M059J (cell line): ENCODE measurements at places on chromosomes 11 and 22. TPM values are rescaled to one million over a fixed set of nuclear protein-coding genes. Genes with fewer than 3 reads are reported as not detected.

GPHA2 gene
- not detected in 2 replicates for total RNA-seq

OR6A2 gene
- not detected in 2 replicates for total RNA-seq

OSM gene
- not detected in 2 replicates for total RNA-seq

DNA sequence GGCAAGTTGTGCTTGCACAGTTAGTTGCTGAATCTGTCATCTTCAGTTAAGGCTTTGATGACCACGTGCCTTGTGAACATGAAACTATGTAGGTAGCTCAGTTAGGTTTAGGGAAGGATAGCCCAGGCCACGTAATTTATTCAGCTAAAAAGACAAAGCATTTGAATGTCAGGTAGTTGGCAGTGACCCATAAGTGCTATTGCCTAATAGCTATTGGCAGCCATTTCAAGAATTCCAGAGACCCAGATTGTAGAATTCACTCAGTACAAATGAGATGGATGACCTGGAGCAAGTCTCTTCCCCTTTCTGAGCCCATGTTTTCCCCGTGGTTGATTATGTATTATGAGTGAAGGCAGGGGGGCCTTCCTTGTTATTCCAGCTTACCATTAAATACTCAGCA, 265.3 kb upstream of the ANO5 start:
- DNase-seq: no peak

DNA sequence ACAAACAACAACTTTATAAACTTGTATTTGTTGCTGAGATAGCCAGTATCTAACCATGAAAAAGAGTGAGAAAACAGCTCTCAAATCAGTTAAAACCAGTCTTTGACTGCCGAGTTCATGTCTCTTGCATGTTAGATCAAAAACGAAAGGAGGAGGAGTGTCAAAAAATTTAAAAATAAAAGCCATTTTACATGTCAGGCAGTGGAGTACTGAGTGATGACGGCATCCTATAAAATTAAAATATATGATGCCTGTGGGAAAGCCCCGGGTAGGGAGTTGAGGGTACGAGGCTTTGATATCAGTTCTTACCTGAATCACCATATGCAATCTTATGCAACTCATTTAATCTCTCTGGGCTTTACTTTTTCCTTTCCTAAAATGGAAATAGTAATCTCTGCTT, 117.3 kb downstream of the ETS1 start:
- DNase-seq: no peak

DNA sequence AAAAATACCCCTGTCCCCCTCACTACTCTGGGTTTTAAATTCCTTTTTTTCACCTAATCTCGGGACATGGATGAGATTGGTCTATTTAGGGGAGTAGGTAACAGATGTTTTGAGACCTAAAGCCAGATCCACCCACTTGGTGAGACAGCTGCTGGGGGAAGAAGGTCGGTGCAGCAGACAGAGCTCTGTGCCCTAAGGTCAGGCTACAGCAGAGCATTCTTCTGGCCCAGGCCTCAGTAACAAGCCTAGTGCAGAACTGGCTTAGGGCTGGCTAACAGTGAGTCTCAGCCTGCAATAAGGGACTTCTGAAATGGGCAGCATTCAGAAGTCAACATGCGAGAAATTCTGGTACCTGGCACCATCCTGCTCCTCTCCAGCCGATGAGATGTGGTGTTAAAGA, 444.9 kb upstream of the KIRREL3 start:
- DNase-seq: no peak

DNA sequence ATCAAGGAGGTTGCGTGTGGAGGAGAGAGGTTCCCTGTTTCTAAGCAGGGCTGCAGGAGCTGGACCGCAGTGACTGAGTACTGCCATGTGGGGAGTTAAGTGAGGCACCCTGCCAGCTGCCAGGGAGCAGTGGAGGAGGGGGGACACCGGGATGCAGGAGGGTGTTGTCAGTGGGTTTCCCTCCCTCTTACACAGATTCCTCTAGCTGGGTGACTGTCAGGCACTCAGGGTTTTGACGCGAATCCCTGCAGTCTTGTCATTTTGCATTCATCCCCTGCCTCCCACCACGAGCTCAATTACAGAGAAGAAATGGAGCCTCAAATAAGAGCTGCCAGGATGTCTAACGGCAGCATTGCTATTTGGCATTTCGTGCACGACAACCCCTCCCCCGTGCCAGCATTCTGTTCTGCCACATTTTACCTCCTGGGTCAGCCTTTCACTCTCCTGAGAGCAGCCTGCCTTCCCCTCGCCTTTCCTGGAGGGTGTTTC, 119.8 kb upstream of the SORL1-AS1 start:
- DNase-seq: no peak

GRCh38 chr11:15845261-15845660, 511.1 kb downstream of the SOX6 start:
- DNase-seq: no peak

DNA sequence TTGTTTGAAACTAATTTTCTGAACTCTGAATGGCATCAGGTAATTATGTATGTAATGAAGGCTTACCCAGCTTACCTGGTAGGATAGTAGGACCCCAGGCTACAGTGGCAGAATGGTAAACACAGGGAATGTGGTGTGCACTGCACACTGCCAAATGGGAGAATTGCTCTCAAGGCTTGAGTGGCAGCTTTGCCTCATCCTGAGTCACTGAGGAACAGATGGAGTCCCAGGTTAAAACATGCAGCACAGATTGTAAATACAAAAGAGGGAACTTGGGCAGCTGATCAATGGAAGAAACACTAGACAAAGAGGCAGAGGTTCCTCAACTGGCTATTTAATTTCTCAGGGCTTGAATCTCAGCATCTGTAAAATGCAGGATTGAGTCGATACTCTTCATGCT, 24.4 kb downstream of the GPR83 start:
- no peak for DNase-seq

DNA sequence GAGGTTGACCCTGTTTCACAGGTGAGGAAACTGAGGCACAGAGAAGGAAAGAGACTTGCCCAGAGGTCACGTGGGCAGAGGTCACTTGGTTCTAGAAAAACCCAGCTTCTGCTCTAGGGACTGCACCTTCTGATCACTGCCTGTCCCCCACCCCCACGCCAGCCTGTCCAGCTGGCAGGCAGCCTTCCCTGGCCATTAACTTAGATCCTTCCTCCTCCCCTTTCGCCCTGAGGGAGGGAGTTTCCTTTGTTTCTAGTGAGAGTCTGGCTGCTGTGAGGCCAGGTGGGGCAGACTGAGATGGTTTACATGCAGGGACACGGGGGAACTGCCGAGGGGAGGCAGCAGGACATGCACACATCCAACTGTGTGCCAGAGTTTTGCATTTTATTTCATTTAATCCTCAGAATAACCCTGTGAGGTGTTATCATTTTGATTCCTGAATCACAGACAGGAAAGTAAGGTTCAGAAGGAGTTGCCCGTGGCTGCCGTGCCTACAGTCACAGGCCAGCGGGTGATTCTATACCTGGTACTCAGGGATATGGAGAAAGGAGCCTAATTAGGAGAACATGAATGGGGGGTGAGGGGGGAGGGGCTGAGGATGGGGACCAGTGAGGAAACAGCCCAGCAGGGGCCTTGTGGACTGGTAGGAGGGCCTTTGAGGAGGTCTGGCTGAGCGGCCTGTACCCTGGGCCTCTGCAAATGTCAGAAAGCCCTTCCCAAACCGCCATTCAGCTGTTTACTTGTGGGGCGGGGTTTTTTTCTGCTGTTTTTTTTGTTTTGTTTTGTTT, 3.4 kb downstream of the FAM83F start:
- peak; percentile 84 for DNase-seq

DNA sequence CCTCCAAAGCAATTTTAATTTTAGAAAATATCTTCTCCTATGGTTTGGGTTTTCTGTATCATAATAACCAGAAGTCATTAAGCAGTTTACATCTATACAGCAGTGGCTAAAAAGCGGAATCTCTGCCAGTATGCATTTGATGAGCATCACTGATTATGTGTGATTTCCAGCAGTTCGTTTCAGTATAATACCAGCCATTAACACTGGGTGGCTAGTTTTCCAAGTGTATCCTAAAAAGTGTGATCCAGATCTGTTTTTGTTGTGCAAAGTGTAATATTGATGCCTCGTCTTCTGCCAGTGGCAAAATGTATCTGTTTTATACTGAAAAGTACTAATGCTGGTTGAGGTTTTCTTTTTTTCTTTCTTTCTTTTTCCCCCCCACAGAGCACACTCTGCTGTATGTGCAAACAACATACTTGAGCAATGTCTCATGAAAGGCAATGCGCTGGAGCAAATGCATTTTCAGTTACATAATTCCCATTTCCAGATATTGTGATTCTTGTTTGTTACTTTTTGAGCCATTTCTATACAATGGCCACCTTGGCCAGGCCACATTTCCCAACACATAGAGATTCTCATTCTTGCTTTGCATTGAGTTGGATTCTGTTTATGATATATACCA, 64.2 kb downstream of the SLC36A4 start:
- peak; percentile 2 for DNase-seq
